Ammon's horn (tissue), 1 donor: ENCODE measurements at places on chromosomes 1 and 21.

- DNase-seq: no peak
These were observed 231.2 kb upstream of the LYPLAL1 start for GRCh38 chr1:218942431-218942830.

DNA sequence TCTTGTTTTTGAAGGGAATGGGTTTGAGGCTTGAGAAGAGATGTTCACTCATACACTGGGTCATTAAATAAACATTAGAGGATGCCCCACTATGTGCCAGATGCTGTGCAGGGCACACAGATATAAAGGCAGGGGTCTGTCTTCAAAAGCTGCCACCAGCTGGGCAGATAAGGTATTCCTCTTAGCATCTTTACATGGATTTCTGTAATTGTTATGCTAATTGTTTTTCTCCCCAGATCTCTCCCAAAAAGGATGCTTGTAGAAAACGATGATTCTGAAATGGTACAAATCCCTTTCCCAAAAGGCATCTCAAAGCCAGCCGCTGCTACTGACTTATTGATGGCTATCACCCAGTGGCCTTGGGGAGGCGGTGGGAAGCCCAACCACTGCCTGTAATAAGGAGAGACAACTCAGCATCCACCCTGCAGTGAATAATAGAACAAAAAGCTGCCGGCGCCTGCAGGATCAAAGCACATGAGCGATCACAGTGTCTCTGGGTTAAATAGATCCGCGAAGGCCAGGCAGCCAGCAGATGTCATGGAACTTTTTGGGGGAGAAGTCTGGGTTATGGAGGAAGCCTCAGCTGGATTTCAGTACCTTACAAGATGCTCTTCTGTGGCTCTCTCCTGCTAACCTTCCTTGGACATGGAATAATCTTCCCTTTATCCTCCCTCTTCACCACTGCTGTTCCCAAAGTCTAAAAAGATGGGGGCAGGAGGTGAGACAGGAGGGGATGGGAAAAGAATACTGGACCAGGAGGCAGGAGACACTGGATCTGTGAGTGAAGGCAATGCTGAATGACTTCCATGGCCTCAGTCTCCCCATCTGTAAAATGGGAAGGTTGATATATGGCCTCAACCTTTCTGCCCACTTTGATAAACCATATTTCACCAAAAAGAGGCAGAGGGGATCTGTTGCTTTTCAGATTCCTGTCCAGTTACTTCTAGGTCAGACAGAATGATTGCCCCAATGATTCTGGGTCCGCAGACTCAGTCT, 54.8 kb upstream of the CD34 start:
- no peak for DNase-seq

DNA sequence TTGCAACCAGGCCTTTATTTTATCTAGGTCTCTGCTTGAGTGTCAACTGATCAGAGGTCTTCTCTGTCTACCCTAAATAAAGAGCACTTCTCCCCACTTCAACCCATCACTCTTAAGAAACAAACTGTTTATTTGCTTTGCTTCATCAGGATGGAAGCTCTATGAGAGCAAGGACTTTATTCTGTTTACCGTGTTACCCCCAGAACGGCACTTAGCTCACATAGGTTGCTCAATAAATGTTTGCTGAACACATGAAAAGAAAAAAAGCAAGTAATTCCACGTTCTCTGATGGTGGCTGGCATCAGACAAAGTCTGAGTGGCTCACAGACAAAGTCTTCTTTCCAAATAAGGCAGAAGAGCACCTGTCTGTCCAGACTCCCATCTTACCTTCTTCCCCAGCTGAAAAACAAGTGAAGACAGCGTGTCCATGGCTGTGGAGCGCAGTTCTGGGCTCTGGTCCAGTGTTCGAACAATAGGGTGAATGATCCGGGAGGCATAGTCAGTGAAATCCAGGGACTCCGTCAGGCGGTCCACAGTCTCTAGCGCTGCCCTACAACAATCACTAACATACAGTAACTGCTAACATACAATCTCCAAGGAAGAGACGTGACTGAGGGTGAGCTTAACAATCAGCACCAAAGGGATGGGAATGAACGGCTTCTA, 22.9 kb downstream of the ANGPTL7 start:
- peak; percentile 85 for DNase-seq

DNA sequence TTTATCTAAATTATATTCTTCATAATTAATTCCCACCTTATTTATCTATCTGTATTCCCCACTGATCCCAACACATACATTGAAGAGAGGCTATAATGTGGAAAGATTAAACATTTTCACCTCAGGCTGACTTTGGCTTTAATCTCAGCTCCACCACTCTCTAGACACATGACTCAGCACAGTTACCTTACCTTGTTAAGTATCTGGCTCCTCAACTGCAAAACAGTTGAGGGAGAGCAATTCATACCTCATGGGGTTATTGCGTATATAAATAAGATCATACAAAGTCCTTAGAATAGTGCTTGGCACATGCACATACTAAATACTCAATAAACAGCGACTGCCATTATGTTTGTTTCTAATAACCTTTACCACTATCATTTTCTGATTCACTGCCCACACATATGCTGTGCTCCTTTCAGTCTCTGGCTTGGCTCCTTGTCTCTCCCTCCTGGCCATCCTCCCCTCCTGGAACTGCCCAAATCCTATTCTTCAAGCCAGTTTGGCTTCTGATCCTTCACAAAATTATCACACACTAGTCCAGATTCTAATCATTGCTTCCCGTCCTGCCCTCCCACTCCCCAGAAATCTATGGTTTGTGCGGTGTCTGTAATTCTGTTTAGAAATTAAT, 50.1 kb downstream of the BCL9 start:
- DNase-seq: no peak

DNA sequence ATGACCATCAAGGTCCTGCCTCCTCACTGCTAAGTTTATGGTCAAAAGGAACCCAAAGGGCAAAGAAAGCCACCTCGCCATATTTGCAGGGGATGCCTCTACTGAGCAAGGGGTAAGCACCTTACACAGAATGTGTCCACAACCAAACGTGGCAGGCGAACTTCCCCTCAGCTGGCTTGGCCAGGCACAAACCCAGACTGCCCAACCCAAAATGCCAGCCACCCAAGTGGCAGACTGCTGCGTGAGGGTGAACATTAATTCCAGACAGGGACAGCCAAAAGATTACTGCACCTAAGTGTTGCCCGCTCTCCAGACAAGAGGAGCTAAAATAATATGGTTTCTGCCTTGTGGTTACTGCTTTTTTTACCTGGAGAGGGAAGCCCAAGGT, 16.0 kb downstream of the ZNF697 start:
- DNase-seq: no peak

DNA sequence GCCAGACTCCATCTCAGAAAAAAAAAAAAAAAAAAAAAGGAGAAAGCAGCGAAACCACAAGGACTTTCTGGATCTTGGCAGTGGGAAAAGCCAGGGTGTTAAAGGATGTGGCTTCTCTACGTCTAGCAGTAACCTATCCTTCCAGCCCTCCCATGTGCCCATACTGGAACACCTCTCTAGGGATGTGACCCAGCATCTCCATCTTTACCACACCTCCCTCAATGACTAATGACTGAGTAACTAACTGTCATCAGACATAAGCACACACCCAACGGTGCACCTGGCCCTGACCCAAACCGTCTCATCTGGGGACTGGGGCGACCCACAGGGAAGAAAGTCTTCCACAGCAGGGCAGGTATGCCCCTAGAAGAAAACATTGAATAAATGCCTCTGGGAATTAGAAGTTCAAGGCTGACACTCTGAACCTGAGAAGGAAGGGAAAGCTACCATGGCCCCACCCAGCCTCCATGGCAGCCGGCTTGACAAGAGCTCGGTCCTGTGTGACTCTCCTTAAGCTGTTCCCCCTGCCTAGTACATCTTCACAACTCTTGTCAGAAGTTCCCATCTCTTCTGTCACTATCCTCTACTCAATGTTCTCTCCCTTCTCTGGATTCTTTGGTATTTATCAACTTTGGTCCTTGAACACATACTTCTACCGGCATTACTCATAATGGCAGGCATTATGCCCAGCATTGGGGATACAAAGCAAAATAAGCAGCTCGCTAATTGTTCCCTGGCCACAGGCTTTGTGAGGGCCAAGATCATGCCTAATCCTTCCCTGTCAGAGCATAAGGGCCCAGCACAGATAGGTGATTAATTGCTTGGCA, 14.8 kb upstream of the PAQR6 start:
- no peak for DNase-seq
